Stimulated activated CD4-positive, alpha-beta T cell treated with anti-CD3 and anti-CD28 coated beads, Interleukin-15, amount 100 ng/mL, for 48 hours (primary cell): ENCODE measurements at places on chromosomes 3 and 15.

DNA sequence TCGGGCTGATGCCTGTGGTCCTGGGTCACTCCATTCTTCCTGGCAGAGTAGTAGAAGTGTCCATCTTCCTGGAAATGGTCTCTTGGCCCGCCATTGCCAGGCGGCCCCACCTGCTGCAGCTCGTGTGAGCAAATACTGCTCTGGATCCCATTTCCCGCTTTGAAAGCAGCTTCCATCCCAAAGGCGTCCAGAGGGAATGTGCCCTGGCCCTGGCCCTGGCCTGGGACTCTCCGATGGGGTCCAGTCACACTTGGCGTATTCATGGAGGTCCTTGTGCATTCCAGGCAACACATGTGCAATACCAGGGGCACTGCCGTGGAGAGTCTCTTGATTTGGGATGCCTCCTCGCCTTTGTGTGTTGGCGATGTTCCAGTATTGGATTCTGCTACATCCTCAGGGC is 111.1 kb downstream of the SNRPN start:
- DNase-seq: no peak

DNA sequence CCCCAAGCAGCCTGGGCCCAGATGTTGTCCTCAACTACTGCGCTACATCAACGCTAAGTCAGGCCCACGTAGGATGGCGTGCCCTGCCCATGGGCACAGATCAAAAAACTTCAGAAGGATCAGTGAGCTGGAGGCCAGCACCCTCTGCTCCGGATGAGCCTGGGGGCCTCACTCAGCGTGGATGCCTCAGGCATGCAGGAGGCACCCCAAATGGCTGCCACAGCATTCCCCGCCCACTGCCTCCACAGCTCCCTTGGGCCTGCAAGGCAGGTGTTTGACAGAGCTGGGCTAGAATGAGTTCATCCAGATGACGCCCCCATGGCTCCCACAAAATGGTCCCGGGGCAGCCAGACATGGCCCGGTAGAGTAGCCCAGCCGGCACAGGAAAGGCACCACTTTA is 7.1 kb downstream of the ATP2B2 start:
- no peak for DNase-seq

DNA sequence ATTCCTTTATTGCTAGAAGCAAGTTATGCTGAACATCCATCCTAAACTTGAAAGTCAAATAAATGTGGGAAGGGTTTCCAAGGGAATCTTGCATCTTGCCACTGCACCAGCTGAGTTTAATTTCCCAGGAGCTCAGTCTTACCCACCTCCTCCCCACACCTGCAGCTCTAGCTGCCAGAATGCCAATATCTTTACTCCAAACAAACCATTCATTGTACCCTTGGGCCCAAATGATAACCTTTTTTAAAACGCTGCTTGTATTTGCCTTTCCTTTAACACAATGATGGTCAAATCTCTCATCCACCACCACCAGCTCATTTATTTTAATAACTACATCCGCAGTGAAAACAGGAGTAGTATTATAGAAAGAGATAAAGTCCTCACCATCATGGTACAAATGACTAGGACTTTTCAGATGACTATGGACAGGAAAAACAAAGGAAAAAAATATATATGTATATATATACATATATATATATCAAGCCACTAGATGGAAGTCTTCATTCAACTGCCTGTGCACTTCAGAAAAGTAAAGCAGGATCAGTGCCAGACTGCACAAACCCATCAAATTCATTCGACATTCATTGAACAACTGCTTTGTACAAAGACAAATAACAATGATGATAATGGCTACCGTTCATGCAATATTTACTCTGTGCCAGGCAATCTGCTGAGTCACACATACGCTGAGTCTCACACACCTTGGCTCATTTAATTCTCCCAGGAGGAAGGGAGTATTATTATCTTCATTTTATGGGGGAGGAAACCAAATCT is 44.0 kb downstream of the BFSP2 start:
- no peak for DNase-seq

DNA sequence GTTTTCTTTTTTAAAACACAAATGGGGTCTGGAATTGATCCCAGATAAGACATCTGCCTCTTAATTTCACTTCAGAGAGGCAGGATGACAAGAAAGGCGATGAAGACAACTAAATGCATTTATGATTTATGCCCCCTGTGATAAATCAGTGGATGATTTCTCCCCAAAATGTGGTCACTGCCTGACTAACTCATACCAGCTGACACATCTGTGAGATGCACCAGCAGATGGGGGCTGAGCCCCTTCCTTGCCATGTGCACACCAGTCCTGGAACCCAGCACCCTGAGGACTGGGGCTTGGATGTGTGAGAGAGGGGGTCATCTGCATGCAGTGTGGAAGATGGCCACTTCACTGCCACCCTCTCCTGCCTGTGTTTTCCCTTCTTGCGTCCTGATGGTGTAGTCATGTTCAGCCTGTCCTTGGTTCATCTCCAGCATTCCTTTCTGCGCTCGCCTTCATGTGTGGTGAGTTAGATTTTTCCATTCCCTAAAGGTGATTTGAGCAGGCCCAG is 264.3 kb downstream of the LRTM1 start:
- DNase-seq: no peak

DNA sequence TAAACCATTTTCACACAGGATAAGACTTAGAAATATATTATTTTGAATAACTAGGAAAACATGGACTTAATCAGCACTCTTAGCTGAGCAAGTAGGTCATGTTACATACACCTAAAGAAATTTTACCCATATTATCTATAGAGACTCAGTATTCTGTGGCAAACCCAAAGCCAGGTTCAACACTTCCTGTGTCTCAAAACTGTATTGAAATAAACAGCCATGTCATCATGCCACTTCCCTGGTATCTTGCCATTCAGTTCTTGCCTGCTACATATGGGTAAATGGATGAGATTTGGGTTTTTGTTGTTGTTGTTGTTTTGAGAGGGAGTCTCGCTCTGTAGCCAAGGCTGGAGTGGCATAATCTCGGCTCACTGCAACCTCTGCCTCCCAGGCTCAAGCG is 141.5 kb upstream of the PLXND1 start:
- DNase-seq: no peak

DNA sequence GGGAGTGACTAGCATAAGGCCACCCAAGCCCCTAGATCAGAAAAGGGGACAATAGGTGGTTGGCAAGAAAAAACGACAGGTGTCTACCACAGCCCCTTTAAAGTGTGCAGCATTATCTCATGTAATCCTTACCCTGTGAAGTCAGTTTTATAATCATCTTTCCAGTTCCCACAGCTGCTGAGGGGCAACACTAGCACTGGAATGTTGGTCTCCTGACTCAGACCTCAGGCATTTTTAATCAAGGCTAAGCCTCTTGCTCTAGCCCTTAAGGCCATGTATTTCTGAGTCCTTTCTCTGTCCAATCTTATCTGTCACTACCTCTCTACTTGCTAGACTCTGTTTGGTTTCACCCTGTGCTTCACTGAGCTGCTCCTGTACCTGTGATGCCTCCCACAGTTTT is 171.7 kb downstream of the TLE3 start:
- DNase-seq: no peak

GRCh38 chr15:29800491-29801366 is 21.5 kb downstream of the TJP1 start:
- no peak for DNase-seq

GRCh38 chr15:90178468-90179435 is 22.4 kb upstream of the SEMA4B start:
- DNase-seq: no peak

DNA sequence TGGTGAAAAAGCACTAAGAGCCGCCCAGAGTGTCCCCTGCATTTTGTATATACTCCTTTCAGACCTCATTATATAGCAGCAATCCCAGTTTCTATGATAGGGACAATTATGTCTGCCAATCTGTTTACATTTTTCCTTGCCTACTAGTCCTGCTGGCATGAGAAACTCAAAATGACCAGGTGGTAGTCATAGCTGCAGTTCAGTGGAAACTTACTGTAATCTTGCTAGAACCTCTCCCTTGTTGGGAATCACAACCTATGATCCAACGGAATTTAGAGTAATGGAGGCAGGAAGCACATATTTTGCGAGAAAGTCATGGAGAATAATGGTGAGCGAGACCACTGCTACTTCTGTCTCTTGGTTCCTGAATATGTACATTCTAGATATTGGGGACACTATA is 28.6 kb upstream of the MINAR1 start:
- no peak for DNase-seq

DNA sequence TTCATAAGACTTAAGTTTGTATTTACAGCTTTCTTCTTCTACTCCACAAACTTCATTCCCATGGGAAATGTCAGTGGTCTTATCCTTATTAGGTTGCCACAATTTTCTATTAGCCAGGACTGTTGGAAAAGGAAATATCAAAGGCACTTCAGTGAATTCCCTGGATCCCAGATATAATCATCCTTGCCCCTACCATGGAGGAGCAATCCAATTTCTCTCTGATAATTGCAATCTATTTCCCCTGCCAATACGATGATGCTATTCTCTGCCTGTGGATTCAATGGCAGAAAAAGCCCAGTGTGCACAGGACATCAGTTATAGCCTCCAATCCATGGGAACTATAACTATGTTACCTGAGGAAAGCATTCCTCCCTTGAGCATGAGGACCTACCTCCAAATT is 536.4 kb upstream of the UBE2E2 start:
- DNase-seq: no peak

DNA sequence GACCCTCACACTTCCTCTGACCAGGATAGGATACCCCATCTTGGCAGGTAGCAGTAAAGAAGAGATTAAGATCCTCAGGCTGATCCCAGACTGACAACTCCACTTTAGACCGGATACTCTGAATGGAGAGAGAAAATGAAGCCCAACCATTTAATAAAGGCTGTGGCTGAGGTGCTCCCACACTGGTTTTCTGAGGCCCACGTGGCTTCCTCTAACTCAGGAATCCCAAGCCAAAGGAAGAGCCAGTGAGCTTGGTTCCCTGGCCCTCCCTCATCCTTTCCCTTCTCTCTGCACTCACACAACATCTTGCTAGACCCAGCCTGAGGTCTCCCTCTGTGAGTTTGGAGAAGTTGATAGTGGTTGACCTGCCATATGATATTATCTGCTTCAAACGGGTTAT is 78.1 kb downstream of the ITGB5 start:
- DNase-seq: no peak

DNA sequence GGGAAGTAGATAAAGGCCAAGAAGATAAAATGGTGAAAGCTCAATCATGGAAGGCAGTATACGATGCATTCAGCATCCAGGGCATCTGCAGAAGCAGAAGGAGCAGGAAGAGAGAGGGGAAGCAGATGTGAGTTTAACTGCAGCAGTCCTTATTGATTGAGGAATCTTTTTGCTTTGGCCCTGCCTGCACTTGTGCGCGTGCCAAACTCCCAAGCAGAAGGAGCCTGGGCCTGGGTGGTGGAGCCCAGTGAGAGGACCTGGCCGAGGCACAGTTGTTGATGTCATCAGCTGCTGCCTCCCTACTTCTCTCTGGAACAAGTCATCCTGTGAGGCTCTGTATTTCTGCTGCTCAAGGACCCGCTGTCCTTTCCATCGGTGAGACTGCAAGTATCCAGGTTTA is 65.5 kb upstream of the ROPN1 start:
- no peak for DNase-seq

DNA sequence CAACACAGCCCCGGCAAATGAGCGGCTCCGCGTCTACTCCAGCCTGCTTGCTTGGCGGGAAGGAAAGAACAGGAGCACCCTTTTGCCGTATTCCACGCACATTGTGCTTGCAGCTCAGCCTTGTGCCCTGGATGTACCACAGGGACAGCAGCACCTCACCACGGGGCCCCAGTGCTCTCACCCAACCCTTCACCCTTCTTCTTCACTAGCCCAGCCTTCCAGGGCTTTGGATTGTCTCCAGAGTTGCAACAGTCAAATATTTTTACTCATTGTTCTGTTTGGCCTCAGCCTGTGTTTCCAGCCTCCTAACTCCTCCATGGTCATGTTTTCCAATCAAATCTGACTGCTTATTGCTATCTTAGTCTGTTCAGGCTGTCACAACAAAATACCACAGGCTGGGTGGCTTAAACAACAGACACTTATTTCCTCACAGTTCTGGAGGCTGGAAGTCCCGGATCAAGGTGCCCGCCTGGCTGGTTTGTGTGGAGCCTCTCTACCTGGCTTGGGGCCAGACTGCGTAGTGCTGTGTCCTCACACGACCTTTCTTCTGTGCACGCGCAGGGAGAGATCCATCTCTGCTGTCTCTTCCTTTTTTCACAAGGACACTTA is 79.2 kb upstream of the ABHD17C start:
- no peak for DNase-seq

DNA sequence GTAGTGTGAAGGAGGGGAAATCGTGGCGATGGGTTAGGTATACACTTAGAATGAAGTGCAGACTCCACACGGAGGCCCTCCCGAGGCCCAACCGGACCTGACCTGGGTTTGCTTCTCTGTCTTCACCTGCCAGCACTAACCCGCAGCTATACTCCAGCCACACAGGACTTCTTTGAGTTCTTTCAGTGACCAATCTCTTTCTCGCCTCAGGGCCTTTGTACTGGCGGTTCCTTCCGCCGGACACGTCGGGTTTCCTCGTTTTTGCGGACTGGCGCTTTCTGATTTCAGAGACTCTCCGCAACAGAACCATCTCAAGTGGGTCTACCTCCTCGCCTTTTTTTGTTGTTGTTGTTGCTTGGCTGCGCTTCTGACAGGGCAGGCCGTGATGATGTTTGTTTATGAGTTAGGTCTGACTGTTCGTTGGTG is at the start of gene NEIL1:
Gene NEIL1 (plus strand): TSS at position 244 of the 426 bp plus-strand sequence. CDS start 1,867 bp downstream, outside the sequence.
- no peak for DNase-seq

DNA sequence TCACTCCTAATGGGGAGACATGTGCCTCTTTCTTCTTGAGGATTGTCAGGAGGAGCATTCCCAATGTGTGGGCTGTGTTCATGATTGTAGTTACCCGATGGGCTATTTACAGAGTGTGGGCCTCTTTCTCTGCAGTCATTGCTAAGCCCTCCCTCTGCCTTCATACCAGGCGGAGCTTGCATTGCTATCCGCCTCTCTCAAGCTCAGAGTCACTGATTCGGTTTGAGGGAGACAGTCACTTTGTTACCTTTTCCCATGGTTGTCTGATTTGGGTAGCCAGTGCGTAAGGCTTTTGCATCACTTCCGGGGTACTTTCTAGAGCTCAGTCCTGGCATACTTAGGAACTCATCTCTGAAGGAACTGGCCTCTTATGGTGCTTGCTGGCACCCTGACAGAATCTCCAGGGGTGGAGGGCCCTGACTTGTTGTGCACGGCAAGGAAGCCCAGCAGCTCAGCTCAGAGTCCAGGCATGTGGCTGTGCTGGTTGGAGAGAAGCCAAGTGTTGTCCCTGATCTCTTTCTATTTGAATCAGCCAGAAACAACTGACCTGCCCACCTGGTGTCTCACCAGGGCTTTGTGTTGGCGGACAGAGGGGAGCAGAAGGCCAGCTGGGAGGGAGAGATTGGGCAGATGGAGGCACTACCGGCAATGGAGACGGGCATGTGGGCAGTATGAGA is 79.8 kb downstream of the EPHB1 start:
- no peak for DNase-seq
